Activated T-cell treated with anti-CD3 and anti-CD28 coated beads, Interleukin-2, amount 50 U/mL, for 48 hours (primary cell): ENCODE measurements at places on chromosomes 7 and 10.

GRCh38 chr10:9009505-9009904 is 955.0 kb downstream of the GATA3 start:
- no peak for DNase-seq

DNA sequence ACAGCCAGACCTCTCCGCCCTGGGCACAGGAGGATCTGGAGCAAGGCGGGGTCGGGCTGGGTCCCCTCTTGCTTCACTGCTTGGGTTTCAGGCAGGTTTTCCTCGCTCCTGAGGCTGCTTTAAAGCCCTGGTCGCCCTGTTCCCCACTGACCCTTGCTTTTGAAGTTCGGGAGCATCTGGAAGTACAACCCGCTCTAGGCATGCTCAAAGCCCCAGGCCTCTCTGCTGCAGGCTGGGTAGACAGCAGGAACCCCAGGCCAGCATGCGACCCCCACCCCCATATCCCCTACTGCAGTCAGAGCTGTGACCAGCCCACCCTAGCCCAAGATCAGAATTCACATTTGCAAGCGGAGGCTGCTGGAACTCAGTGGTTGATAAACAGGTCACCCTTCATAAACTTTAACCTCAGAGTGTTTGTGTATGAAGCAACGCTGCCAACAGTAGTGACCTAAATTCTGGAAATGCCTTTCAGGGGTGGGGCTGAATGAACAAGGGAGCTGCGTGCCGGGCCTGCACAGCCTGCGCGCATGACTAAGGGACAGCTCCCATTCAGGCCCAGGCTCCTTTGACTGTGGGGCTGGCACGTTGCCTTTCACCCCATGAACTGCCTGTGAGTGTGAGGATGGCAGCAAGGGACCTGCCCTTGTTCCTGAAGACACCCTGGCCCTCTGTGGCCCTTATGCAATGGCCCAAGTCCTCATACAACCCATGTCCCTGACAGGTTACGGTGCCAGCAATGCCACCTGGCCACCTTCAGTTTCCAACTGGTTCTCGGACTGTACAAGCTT is 52.5 kb downstream of the PROSER2 start:
- DNase-seq: no peak

DNA sequence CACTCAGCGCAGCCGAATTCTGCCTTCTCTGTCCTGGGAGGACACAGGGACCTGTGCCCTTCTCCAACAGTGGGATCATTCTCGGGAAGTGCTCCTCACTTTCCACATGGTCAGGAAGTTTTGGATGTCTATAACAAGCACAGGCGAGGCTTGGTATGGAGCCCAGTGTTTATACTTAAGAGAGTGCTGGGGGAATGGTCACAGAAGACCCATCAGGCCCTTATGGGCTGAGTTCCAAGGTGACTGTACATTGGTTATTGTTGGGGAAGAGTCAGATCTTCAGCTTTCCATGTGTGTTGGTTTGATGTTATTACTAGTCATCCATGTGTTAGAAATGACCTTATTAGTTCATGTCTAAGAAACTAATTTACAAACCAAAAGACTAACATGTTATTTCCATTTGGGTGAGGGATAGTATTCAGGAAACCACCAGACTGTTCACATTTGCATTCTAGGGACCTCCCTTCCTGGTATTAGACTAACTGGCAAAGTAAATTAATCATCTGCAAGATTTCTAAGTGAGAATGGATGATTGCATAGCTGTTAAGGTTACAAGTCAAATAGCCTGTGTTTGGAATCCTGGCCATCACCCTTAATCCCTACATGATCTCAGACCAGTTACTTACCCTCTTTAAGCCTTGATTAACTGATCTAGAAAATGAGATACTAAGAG is 834.2 kb downstream of the LRMDA start:
- DNase-seq: no peak

DNA sequence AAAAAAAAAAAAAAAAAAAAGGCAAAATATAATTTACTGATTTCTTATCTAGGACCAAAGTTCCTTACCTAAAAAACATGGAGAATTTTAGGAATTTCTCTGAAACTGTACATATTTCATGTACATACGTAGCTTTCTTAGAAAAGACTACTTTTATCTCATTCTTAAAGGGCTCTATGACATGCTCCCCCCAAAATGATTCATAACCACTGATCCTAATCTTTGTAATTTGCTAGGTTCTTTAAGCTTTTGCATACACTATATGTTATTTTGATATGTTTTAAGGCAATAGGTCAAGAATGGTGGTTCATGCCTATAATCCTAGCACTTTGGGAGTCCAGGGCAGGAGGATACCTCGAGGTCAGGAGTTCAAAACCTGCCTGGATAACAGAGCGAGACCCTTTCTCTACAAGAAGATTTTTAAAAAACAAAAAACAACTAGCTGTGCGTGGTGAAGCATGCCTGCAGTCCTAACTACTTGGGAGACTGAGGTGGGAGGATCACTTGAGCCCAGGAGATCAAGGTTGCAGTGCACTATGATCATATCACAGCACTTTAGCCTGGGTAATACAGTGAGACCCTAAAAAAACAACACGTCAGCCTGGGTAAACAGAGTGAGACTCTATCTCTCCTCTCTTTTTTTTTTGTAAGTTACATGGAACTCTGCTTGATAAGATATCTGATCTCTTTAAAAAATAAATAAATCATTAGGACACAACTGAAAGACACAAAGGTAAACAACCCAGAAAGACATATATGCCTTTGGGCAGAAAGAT is 54.8 kb downstream of the ATAD1 start:
- no peak for DNase-seq
